ENCODE measurements at places on chromosomes 1 and 21. TPM values are rescaled to one million over a fixed set of nuclear protein-coding genes. Genes with fewer than 3 reads are reported as not detected.

GRCh38 chr1:64594446-64594845 is 124.5 kb downstream of the CACHD1 start:
- no peak for DNase-seq

The NUP210L gene
- total RNA-seq: not detected

The DDAH1 gene
- 17.2 TPM for total RNA-seq

The ZBTB8A gene
- 3.1 TPM for total RNA-seq

DNA sequence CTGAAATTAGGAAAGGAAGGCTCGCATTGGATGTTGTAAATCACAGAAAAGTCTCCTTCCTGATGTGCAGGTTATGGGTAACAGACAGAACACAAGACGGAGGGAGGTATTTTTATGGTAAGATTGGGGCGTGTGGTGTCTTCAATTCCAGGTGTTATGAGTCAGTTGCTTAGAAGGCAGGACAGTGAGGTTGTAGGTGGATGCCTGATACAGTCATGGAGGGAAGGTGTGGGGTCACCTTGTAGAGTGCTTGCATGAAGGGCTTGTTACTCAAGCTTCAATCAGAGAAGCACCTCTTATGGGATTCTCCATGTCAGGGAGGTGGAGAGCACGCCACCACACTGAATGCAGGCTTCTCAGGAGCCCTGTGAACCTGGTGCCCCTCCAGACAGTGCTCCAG is 63.1 kb downstream of the C1orf21 start:
- DNase-seq: no peak

- no peak for DNase-seq
These were observed 30.7 kb downstream of the SERINC2 start for GRCh38 chr1:31443673-31444072.

DNA sequence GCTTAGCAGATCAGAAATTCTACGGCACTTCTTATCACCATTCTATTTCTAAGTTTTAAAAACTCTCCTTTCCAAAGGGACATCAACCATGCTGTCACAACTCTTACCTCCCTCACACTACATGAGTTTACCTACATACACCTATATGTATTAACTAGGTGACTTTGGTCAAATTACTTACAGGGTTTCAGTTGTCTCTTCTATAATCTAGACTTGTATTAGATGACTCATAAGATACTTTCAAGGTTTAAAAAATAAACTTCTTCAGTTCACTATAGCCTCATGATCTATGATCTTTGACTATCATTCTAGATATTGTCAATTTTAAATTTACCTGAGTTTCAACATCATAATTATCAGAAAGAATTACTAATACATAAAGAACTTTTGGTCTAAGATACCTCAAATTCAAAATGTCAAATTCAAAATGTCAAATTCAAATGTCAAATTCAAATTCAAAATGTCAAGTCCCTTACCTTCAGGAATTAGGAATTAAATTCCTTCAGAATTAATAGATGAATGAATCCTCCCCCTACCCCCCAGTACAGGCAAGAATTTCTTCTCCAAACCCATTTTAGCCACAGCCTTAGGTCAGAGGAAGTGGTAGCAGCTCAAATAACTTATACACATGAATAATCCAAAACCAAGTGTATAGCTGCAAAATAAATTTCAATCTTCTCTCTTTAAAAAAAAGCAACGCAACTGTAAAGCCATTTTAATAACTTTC is 31.1 kb downstream of the OTUD7B start:
- no peak for DNase-seq

GRCh38 chr1:229252228-229252984 is 18.5 kb upstream of the RAB4A start:
- no peak for DNase-seq

The OR10Z1 gene
- total RNA-seq: not detected

- no peak for DNase-seq
These were observed 25.6 kb downstream of the PDC start for GRCh38 chr1:186435336-186435735.

- no peak for DNase-seq
These were observed 454 bp upstream of the NENF start for GRCh38 chr1:212432272-212432660.

The PTGER3 gene
- 1.3 TPM for total RNA-seq

GRCh38 chr1:7795406-7795805 is 11.3 kb downstream of the PER3 start:
- no peak for DNase-seq

DNA sequence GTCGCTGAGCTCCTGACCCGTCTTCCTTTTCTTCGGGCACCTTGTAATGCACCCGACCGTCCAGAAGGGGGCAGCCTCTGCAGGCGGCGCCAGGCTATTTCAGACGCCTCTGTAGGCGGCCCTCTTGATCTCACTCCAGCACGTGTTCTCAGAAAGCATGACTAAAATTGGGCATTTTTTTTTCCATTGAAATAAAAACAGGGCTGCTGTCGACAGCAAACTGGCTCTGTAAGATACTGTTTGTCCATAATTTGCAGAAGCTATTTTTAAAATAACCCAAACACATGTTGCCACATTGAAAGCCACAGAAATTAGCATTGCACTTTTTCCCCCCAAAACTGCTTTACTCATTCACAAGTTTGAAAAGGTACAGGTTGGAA is 78.0 kb downstream of the STUM start:
- DNase-seq: peak; percentile 79
